ENCODE measurements at places on chromosomes 11 and 22.

GRCh38 chr22:23305922-23306374, 125.6 kb downstream of the BCR start:
- peak; percentile 89 for DNase-seq

GRCh38 chr11:61059260-61059752, 43.0 kb upstream of the CD5 start:
- no peak for DNase-seq

DNA sequence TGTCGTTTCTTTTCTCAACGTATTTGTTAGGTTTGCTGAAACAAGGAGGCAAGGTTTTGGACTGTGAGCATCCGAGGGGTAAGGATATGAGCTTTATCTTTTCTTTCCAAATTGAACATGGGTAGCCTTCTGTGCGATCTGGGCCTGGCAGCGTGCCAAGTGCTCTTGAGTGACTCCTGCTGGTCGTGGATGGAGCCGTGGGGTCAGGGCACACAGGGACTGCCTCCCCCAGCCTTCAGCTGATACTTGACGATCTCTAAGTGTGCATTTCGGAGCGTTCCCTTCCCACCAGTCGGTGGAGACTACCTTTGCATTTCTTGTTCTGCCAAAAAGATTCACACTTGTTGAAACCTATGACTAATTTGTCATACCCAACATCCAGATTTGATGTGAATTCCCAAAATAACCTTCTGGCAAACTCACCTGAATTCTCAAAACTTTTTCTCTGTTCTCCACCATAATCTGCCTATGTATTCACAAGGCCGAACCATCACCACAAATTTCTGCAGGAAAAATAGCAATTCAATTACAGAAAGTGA, 40.1 kb upstream of the CLMP start:
- DNase-seq, result no peak

DNA sequence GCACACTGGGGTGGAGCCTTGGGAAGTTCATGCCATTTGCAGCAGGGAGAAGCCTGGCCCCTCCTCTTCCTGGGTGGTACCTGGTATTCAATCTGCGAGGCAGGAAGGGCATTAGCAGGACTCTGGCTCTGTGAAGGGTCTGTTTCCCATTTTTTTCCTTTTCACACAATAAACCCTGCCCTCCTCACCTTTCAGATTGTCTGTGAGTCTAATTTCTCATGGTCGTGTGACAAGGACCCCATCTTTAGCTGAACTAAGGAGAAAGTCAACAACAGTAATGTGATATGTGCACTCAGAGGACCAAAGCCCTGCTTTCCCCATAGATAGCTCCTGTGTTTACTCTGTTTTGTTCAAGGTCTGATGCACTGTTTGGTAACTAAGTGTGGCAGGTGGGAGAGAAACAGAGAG, 26.6 kb upstream of the CASP4 start:
- DNase-seq, result no peak

GRCh38 chr11:101528541-101528940, 55.3 kb downstream of the TRPC6 start:
- no peak for DNase-seq

GRCh38 chr11:2580571-2581001, 119.2 kb downstream of the KCNQ1OT1 start:
- DNase-seq, result no peak

DNA sequence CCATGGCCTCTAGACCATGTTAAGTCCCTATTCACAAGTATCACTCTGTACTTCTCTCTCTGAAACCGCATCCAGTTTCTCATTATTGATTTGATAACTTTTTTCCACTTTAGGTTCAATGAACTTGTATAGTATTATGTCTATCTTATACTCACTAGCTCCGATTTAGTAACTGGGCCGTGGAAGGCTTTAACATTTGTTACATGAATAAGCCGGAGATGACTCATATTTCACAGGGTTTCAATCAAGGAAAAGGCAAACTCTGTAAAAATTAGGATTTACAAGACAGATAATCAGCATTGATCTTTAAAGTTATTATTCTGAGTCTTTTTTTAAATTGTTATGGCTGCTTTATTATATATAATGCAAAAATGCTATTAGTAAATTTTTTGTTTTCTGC, 662.2 kb upstream of the CNTN5 start:
- DNase-seq, result no peak

- no peak for DNase-seq
These were observed 89.5 kb upstream of the ISX start for GRCh38 chr22:34976474-34976873.

GRCh38 chr11:69344570-69345145, 50.7 kb downstream of the MYEOV start:
- no peak for DNase-seq

GRCh38 chr11:7969756-7970646, 4.8 kb upstream of the NLRP10 start:
- DNase-seq, result no peak

DNA sequence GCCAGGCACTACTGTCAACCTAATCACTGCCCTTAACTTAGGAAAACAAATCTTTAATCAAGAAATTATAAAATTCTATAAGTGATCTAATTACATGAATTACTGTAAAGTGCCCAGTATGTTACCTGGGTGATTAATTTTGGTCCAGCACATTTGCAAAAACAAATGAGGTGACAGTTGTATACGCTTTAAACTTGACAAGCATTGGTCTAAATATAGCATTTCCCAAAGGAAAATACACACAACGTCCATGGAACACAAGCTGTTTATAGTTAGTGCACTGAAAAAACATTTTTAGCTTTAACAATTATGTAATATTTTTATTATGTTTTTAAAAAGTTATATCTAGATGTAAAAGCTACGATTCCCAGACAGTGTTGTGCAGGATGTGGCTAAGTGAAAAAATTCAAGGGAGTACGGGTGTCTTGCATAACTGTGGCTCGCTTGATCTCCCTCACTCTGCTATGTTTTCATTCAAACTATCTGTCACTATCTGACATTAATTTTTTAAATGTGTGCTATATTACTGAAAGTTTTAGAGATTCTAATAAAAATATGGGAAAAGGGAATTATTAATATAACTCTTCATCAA, 38.8 kb downstream of the PGR start:
- no peak for DNase-seq

Measured in brain microvascular endothelial cell (primary cell).